ENCODE measurements at places on chromosomes 11 and 22.

DNA sequence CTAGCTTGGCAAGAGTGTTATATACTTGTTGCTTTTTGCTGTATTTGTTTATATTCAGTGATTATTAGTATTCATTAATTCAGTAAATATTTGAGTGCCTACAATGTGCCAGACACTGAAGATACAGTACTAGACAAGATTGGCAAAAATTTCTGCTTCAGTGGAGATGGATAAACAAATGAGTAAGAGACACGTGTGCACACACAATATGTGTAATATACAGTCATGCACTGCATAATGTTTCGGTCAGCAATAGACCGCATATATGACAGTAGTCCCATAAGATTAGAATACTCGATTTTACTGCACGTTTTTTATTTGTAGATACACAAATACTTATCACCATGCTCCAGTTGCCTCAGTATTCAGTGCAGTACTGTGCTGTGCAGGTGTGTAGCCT lies 104.9 kb upstream of the GAL start:
- no peak for DNase-seq

- DNase-seq = no peak
Measured at GRCh38 chr11:20277014-20277413, 86.5 kb upstream of the HTATIP2 start.

- no peak for DNase-seq
Measured at GRCh38 chr11:114315749-114316368, 19.7 kb downstream of the NNMT start.

DNA sequence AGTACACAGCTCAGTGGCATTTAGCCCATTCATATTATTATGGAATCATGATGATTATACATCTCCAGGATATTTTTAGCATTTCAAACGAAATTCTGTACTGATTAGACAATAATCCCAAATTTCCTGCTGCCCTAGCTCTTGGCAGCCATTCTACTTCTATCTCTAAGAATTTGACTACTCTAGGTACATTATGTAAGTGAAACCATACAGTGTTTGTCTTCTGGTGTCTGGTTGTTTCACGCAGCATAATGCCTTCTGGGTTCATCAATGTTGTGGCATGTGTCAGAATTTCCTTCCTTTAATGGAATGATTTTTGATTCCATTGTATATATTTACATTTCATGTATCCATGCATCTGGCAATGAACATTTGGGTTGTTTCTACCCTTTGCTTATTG lies 517.7 kb downstream of the ETS1 start:
- DNase-seq = no peak

DNA sequence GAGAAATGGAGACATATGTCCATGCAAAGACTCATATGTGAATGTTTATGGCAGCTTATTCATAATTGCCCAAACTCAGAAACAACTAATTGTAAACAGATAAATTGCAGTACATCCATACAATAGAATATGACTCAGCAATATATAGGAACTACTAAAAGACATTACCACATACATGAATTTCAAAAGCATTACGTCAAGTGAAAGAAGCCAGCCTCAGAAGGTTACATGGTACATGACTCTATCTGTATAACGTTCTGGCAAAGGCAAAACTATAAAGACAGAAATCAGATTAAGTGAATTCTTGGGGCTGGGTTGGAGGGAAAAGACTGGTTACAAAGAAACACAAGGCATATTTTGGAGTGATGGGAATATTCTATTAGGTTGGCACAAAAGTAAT lies 7.2 kb downstream of the KCTD21 start:
- DNase-seq = no peak

Data from NCI-H1105 (cell line).